CD4-positive, alpha-beta T cell treated with Interferon alpha-2 for 1 hour (primary cell): ENCODE measurements at places on chromosomes 5 and 9.

- DNase-seq = no peak
These were observed at the start of gene WNT8A for GRCh38 chr5:138083702-138084101. Gene WNT8A, plus strand, starts transcription at chr5:138084033. Its CDS starts 95 bp downstream, at chr5:138084128.

DNA sequence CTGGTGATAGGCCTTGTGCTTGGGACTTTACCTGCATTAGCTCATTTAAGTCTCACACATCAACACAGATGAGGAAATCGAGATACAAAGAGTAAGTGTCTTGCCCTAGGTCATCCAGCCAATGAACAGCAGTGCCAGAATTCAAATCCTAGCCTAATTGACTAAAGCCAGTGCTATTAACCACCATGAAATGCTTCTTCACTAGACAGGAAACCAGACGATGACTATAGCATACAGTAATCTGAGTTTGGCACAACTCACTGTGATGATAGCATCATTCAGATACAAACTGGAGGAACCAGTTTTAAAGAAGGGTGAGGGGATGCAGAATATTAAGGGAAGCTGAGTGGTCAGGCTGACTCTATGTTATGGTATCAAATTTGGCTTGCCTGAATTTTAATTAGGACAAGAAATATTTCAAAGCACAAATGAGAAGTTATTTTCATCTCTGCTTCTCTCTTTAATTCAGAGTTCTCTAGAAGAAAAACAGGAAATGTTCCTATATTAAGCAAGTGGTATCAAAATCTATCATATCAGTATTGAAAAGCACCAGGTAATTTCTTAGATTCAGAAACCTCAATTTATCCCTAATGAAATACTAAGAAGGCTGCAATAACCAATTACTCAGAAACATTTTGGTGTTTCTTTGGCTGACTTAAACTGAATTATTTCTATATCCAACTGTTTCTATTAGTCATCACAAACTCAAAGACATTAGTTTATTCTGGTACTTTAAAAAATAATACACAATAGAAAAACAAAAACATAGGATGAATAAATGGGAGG, 147.0 kb upstream of the RASA1 start:
- DNase-seq = no peak

GRCh38 chr9:33159777-33160127, 7.4 kb downstream of the B4GALT1 start:
- peak; percentile 78 for DNase-seq

- DNase-seq = no peak
These were observed 18.4 kb upstream of the SCGB3A2 start for GRCh38 chr5:147859962-147860640.

DNA sequence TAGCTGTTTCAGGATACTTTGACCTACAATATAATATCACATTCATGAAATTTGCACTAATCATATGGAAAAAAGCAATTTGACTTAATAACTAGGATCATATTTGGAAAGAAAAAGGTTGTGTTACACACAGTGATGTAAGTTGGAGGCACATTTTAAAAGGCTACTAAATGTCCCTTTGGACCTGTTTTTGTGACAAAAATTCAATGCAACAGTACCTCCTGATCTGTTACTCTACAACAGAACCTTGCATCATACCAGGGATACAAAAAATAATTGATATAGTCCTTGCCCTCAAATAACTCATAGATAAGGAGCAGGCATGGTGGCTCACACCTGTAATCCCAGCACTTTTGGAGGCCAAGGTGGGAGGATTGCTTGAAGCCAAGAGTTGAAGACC, 67.1 kb downstream of the BAAT start:
- DNase-seq = no peak

DNA sequence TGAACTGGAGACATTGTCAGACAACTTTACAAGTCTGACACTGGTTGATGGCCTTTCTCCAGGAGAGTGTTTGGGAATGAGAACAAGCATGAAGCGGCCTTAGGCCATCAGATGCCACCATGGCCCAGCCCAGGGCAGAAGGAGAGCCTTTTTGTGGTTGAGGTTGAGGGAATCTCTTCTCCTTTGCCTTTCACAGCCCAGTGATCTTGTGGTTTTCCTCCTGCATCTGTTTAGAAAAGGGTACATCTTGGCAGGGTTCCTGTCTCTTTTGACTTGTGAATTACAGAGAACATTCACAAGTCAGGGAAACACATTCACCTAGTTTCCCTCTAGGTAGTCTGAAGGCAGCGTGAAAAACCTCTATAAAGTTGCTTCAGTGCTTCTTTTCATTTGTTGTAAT, 27.5 kb downstream of the DMRT2 start:
- no peak for DNase-seq

GRCh38 chr5:123671042-123671441, 159.1 kb downstream of the CSNK1G3 start:
- peak; percentile 12 for DNase-seq

- DNase-seq = peak; percentile 9
These were observed 59.5 kb upstream of the PCA3 start for GRCh38 chr9:76704593-76705204.

GRCh38 chr5:177520916-177521513, 4.3 kb upstream of the DDX41 start:
- no peak for DNase-seq

GRCh38 chr9:87336407-87336806, 161.3 kb upstream of the DAPK1 start:
- DNase-seq = no peak

- DNase-seq = no peak
These were observed 2.5 kb downstream of the SH3PXD2B start for GRCh38 chr5:172451771-172452197.

DNA sequence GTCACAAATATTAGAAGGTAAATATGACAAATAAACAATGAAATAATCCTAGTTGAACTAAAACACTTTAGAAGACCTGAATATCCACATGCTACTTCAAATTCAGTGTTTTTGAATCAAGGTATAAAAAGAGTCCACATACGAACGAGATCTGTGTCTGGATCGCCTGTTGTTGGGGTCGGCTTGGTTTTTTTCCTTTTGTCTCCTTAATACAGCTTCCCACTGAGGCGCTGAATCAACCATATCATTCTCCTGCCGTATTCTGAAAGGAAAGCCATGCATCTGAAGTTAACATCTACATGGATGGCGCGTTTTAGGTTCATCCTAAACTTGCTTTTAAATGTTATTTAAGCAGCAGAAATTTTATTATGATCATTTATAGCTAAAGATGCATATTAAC, 235.2 kb downstream of the EPB41L4A start:
- no peak for DNase-seq

DNA sequence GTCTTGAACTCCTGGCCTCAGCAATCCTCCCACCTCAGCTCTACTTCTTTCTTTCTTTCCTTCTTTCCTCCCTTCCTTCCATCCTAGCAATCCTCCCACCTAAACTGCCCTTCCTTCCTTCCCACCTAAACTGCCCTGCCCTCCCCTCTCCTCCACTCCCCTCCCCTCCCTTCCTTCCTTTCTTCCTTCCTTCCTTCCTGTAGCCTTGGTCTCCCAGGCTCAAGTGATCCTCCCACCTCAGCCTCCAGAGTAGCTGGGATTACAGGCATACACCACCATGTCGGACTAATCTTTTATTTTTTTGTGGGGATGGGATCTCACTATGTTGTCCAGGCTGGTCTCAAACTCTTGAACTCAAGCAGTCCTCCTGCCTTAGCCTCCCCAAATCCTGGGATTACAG, 65.8 kb downstream of the NFIB start:
- no peak for DNase-seq

- DNase-seq = no peak
These were observed 13.6 kb downstream of the LCN10 start for GRCh38 chr9:136729144-136729543.

- DNase-seq = no peak
These were observed 342.0 kb upstream of the IRX4 start for GRCh38 chr5:2224689-2225088.

- DNase-seq = no peak
These were observed 241.7 kb upstream of the PANK3 start for GRCh38 chr5:168820874-168821273.

- no peak for DNase-seq
These were observed 2.7 kb upstream of the ITK start for GRCh38 chr5:157177953-157178352.

- DNase-seq = no peak
These were observed 17.0 kb downstream of the WNK2 start for GRCh38 chr9:93200989-93201334.

- peak; percentile 37 for DNase-seq
These were observed 91.8 kb downstream of the PDE6A start for GRCh38 chr5:149852641-149853330.

- no peak for DNase-seq
These were observed 6.5 kb upstream of the MED10 start for GRCh38 chr5:6384856-6385255.

DNA sequence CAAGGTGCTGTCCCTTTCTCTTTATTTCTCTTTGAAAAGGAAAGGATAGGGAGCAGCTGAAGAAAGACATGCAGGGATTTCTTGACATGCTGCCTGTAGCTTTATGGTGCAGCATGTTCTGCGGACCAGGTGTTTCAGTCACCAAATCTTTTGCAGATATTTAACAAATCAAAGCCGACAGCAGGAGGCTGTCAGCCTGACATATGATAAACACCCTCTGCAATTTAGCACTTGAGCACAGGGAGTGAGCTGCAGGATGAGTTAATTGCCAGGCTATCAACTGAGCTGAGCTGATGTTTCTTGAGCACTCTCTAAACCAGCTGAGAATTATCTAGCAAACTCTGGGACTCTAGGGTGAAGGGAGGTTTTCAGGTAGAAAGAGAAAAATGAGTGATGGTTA, 212.8 kb upstream of the ATP10B start:
- no peak for DNase-seq

DNA sequence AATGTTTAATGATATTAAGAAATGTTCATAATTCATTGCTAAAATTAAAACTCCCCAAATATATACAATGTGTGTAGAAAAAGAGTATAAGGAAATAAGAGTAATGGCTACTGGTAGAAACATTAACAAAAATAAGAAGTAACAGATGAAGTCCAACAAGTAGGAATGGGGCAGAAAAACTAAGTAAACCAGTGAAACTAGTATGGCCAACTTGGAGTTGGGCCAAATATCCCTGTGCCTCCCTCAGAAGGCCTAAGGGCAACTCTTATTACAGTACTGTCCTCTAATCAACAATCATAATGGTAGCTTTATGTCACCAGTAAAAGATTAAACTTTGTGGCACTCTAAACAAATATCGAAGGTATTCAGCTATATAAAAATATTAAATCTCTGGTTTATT, 93.5 kb downstream of the SSBP2 start:
- DNase-seq = no peak

GRCh38 chr9:87678650-87679355, 47.1 kb upstream of the CTSL start:
- peak; percentile 39 for DNase-seq

GRCh38 chr5:149792540-149793255, 62.6 kb downstream of the PPARGC1B start:
- no peak for DNase-seq

DNA sequence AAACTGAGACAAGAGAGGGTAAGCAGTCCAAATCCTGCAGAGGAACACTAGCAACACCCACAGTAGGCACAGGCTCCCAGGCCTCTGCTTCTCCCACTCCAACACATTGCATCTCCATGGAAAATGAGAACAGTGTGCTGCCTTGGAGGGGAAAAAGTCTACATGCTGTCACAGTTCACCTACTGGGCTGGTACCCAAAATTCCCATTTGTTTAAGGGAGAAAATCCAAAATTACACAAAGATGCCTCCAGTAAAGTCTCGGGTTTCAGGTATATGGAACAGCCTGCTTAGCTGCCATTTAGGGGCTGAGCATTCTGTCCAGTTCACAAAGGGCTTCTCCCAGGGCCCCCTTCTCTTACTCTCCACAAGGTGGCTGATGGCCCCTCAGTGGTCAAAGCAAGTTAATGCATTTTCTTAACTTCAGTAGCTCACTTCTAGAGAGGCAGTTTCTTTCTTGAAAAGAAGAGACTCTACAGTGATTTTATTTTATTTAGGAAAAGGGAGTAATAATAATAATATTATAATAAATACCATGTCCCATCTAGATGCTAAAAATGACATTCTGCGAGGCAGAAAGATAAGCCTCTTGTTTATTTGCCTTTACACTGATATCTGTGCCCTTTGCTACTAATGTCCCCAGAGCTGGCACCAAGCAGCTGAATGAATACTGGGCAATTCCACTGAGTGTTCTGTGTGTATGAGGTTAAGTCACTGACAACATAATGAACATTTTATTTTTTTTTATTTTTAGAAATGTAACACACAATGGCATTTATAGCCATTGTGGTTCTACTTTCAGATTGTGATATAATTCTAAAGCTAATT, 89.4 kb downstream of the RGS7BP start:
- no peak for DNase-seq

DNA sequence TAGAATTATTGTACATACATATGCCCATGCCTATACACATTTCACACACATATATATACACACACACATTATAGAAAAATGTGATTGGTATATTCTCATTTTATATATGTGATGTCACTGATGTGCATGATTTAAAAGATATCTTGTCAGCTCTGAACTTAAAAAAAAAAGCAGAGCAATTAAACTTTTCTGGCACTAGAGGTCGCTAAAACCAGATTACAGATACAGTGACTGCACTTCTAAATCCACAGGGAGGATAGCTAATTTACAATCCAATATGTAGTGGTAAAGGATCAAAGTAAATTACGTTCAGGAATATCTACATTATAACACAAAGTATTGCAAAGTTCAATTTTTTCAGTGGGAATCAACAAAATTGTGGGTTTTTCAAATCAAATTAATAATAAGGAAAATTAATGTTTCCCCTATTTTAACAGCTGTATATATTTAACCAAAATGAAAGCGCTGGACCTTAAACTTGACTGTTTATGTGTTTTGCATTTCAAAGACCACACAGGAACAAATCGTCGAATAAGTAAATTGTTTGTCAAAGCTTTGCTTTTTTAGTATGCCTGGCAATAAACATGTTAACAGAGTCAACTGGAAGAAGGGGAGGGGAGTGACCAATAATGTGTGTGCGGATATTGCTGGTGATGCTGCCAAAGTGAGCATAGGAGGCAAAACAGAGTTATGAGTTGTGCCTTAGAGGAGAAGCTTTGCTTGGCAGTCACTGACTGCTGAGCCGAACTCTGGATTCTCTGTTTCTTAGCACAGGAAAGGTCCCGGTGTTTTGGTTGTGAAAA, 1201.4 kb upstream of the C9orf72 start:
- no peak for DNase-seq

DNA sequence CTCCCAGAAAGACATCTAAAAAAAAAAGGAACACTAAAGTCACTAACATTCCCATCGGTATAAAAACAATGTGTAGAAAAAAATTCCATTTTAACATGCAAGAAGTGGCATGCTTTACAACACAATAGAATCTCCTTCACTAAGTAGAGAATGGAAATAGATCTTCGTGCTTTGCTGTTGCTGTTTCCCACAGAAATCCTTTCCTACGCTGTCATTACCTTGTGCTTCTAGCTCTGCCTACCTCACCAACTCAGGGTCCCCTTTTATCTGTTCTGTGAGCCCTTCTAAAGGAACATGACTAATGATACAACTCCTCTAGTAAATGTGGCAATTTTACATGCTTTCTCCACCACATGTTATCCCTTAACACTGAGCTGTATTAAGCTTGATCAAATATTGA, 202.9 kb downstream of the MCTP1 start:
- no peak for DNase-seq

- no peak for DNase-seq
These were observed 93.9 kb upstream of the DMRT1 start for GRCh38 chr9:747567-747966.

- peak; percentile 71 for DNase-seq
These were observed 992 bp upstream of the RPP25L start for GRCh38 chr9:34612788-34613390.
